NCI-H1105 (cell line): ENCODE measurements at places on chromosomes 6 and 20.
A peak's percentile ranks its signal among the peaks of the same experiment; 100 is the strongest.

DNA sequence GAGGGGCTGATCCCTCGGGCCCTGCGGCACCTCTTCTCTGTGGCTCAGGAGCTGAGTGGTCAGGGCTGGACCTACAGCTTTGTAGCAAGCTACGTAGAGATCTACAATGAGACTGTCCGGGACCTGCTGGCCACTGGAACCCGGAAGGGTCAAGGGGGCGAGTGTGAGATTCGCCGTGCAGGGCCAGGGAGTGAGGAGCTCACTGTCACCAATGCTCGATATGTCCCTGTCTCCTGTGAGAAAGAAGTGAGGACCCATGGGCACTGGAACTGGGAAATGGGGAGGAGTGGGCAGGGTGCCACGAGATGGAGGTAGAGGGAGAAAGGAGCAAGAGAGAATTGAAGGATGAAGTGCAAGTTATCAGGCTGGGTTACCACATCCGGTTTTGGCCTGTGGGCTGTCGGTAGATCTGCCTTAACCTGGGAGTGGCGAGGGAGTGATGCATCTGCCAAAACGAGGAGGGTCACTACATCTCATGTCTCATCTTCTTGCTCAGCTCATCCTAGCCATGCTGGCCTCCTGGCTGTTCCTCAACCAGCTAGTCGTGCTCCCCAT is 5.4 kb upstream of the PHF1 start:
- DNase-seq: no peak

DNA sequence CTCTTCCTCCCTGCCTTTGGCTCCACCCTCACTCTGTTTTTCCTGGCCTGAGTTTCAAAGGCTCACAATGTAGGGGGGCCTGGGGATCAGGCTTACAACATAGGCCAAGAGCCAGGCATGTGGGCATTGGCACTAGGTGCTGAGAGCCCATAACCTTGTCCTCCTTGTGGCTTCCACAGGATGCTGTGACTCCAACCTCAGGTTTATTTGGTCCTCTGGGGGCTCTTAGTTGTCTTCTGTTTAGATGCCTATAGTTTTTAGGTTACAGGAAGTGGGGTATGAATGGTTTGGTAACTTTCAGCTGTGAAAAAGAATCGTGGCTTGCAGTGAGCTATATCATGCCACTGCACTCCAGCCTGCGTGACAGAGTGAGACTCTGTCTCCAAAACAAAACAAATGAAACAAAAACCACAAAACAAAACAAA is 25.6 kb downstream of the MMP24 start:
- DNase-seq: no peak

DNA sequence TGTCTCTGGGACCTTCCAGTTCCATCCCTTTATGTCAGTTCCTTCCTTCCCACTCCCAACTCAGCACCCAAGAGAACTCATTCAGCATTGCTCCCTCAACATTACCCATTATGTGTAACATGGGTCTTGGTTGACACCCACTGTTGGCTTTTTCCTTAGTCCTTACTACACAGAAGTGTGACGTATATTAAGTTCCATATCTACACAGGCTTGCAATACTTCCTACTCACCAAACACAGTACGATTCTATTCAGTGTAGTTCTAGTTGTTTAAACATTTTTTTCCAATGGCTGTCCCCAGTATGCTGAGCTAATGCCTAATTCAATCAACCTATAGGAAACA is 37.7 kb downstream of the ARHGAP18 start:
- no peak for DNase-seq

- no peak for DNase-seq
Observed at GRCh38 chr20:1286267-1287024, 20.4 kb downstream of the SNPH start.

GRCh38 chr6:47788498-47788884 is 6.7 kb downstream of the OPN5 start:
- DNase-seq: peak; percentile 5
